ENCODE measurements at places on chromosomes 7 and 10. TPM values are rescaled to one million over a fixed set of nuclear protein-coding genes. Genes with fewer than 3 reads are reported as not detected.

- no peak for DNase-seq
These were observed 4.9 kb upstream of the YKT6 start for GRCh38 chr7:44195889-44196288.

GRCh38 chr10:62626817-62627216 is 177.7 kb upstream of the ADO start:
- DNase-seq = no peak

- no peak for DNase-seq
These were observed 23.9 kb upstream of the DGKI start for GRCh38 chr7:137870684-137871083.

DNA sequence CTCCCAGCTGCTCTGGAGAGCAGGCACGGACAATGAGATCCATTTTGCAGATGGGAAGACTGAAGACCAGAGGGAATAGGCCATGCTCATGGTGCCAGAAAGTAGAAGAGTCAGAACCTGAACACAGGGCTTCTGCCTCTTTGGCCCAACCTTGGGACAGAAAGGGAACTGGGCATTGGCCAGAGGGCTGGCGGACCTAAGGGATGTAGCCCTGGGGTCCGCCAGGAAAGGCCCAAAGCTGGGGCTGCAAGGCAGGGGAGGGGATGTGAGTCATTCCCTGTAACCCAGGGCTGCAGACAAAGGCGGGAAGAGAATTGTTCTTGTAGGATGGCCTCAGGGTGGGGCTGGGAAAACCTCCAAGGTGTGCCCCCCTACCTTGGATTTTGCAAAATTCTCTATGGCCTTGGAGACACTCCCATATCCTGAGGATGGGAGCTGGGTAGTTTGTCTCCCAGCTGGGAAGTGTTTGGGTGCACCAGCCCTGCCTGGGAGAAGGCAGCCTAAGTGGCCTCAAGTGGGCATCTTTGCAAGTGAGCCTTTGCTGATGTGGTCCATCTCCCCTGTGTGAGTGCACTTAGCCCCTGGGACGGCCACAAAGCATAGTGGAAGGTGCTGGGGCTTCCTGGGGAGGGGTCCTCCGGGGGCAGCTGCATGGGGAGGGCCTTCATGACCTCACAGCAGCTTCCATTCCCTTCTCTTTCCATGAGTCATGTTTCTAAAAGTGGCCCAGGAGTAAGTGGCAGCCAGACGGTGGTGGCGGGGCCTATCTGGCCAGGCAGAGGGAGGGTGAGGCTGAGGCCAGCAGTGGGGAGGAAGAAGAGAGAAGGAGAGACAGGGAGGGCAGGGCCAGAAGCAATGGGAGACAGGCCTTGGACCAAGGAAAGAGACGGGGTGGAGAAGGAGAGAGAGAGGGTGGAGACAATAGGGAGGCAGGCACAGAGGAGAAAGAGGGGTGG is 9.2 kb downstream of the AQP1 start:
- DNase-seq = no peak

- no peak for DNase-seq
These were observed 25.9 kb upstream of the BICC1 start for GRCh38 chr10:58486821-58487220.

DNA sequence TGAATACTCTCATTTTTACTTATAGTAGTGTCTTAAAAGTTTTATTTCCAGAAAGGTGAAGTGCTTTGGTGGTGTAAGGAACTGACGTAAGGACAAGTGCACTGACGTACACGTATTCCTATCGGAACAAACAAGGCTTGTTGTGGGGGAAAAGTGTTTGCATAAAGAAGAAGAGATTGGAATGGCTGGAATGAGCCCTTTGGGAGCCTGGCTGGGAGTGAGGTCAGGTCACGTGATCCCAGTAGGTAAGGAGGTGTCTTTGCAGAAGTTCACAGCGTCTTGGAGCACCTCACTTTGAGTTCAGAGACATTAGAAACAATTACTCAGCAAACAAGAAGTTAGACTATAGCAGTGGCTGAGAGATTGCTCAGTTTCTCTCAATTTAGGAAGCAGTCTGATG is 104.2 kb downstream of the CCDC3 start:
- no peak for DNase-seq

DNA sequence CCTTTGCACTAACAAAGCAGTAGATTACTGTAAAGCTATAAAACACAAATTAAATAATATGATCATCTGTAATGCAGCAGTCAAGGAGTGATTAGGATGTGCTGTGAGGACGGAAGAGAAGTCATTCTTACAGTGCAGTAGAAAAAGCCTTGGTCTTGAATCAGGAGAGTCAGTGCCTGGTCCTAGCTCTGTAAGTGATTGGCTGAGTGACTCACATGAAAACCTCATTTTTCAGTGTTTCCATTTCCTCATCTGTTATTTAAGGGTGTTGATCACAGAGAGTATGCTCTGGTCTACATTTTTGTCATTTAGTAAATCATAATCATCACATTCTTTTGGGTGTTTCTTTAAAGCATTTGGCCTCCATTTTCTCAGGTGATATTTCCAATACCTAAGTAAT is 717.8 kb downstream of the LRMDA start:
- DNase-seq = no peak

- no peak for DNase-seq
These were observed 341.1 kb downstream of the PARD3 start for GRCh38 chr10:34474009-34474376.

Gene FXYD4
- total RNA-seq = not detected

Gene MOGAT3
- total RNA-seq = not detected

Gene TMEM178B
- total RNA-seq = 1.4 TPM

Gene ZNF248
- total RNA-seq = 3.7 TPM

Gene INSYN2A
- not detected for total RNA-seq

Gene CPED1
- total RNA-seq = 3.6 TPM

Gene LIPM
- total RNA-seq = not detected

Gene ACSL5
- total RNA-seq = 5.8 TPM

Measured in esophagus squamous epithelium (tissue), 5 donors.